ENCODE measurements at places on chromosomes 6 and 20. TPM values are rescaled to one million over a fixed set of nuclear protein-coding genes. Genes with fewer than 3 reads are reported as not detected.

The PAX1 gene
- not detected for total RNA-seq

The SAMD3 gene
- total RNA-seq, result not detected

The PRDM13 gene
- total RNA-seq, result not detected

The KCNQ2 gene
- not detected for total RNA-seq

The IPCEF1 gene
- total RNA-seq, result 0.99 TPM

The MUC22 gene
- not detected for total RNA-seq

GRCh38 chr20:61419010-61419409, 166.9 kb downstream of the CDH4 start:
- DNase-seq, result no peak

- no peak for DNase-seq
Measured at GRCh38 chr6:39343396-39343870, 20.9 kb upstream of the KCNK16 start.

DNA sequence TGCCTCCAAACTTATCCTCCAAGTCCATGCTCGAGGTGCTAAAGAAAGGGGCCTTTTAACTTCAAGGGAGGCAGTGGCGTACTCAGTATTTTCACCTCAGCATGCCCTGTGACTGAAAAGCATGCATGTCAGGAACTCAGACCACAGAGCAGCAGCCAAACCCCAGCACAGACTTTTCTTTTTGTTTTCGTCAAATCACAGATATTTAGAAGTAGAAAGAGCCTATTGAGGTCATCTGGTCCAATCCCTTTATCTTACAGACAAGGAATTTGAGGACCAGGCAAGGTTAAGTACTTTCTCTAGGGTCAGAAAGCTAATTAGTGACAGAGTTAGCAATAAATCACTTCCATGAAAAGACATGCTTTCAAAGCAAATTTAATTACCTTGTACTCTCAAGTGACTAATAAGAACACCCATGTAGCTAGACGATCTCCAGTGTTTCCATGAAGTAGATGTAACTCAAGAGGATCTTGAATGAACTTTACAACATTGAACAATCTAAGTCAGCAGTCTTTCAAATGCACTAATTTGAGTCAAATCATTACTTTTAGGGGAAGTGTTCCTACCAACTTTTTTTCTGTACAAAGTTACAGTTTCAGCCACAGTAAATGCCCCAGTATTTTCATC, 35.9 kb downstream of the MOXD1 start:
- DNase-seq, result no peak

DNA sequence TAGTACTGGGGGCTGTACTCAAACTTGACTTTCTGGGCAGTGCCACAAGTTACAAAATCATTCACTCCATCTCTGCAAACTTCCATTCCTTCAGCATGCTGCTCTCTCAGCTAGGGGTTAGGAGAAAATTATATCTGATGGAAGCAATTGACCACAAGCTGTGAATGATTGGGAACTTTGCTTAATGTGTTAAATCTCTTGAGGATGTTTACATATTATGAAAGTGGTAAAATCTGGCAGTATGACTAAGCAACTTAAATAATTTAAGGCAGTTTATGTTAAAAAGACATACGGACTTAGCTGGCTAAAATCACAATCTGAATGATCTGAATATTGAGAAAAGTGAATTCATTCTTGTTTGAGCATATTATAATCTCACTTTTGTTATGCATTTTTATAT, 415.0 kb downstream of the PHF3 start:
- DNase-seq, result no peak

- DNase-seq, result peak; percentile 26
Measured at GRCh38 chr6:30725713-30726505, 5.8 kb downstream of the TUBB start.

DNA sequence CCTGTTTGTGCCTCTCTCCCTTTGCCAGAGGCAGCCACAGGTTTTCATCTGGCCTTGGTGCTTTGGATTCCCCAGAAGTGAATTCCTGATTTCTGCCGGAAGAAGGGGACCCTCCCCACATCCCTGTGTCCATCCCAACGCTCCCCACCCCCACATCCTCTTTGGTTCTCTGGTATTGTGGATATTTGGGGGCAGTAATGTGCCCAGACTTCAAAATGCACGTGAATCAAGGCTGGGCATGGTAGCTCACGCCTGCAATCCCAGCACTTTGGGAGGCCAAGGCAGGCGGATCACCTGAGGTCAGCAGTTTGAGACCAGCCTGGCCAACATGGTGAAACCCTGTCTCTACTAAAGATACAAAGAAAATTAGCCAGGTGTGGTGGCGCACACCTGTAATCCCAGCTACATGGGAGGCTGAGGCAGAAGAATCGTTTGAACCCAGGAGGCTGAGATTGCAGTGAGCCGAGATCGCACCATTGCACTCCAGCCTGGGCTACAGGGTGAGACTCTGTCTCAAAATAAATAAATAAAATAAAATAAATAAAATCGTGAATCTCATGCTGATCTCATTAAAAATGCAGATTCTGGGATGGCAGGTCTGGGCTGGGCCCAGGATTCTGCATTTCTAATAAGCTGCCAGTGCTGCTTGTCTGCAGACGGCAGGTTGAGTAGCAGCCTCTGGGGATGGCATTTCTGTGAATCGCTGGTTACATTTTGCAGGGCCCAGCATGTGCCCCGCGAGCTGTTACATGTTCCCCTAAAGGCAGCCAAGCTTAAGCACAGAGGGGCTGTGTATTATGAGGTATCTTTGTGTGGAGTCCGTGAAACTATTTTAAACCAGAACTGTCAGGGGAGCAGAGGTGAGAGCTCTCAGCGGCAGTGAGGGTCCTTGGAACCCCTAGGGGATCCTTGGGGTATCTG, 49.0 kb downstream of the SYNJ2 start:
- no peak for DNase-seq

DNA sequence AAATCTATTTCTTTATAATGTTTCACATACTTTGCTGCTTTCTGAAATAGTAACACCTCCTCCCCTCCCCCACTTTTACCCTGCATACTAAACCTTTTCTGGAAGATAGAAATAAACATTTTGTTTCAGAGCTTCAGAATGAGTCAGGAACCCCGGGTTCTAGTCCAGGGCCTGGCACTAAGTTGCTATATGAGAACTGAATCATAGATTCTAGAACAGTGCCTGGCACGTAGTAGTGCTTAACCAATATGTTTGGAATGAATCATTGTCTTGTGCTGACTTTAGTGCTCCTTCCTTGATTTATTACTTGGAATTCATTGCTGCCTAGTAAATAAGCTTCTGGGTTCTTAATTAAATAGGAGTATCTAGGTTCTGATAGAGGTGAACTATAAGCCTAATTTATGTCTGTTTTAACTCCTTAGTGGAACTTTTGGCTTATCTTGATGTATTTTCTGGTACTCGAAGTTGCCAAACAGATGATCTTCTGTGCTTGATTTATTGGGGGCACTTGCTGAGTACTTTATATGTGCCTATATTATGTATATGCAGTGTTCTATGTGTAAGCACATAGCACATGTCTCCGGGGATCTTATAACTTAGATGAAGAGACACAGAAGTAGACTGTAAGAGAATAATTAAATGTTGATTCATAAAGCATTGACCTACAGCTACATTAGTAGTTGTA, 18.6 kb downstream of the TAB2 start:
- DNase-seq, result peak; percentile 67

GRCh38 chr6:53647462-53648094, 18.0 kb downstream of the KLHL31 start:
- no peak for DNase-seq

DNA sequence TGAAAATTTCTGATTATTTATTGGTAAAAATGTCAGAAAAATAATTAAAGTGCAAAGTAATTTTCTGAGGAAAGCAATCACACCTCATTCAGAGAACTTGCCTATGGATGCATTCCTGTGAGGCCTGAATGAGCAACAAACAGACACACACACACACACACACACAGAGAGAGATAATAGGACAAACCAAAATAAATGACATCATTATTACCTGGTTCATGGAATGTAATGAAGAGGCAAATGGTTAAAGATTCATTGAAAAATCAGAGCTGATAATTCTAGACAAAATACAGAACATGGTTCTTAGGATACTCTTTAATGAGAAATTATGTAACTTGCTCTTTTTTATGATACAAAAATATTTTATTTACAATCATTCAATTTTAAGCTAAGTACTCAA, 490.6 kb upstream of the POU3F2 start:
- no peak for DNase-seq

- no peak for DNase-seq
Measured at GRCh38 chr6:47435254-47435612, 42.4 kb upstream of the CD2AP start.

DNA sequence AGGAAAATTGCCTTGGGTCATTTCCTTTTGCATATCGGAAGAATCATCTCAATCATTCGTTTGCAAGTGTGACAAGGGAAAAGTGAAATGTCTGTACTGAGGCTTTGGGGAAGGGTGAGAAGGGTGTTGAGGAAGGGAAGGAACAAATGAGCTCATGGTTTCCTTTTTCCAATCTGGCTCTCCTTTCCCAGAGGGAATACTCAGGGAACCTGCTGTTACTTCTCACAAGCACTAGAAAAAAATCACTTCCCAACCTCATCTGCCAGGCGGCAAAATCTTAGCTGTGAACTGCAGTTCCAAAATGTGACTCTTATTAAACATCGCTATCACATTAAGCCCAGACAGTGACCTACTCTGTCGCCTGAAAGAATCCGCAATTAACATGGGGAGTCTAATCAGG, 258.1 kb downstream of the ZNF217 start:
- no peak for DNase-seq

DNA sequence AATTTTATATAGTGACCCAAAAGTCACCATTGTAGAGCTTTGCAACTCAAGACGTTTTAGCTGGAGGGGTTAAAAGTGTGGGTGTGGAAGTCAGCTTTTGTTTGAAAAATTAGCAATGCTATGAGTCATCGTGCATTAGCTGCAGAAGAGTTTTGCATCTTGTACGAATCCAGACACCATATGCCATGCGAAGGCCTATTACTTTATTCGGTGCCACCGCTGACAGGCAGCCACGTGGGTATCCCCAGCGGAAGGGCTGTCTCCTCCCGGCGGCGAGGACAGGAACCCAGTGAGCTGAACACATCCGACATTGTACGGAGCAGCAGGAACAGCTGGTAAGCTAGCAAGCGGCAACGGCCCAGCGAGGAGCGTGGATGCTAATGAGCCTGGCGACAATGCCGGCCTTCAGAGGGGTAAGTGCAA, 84.4 kb downstream of the INSM1 start:
- DNase-seq, result peak; percentile 83

DNA sequence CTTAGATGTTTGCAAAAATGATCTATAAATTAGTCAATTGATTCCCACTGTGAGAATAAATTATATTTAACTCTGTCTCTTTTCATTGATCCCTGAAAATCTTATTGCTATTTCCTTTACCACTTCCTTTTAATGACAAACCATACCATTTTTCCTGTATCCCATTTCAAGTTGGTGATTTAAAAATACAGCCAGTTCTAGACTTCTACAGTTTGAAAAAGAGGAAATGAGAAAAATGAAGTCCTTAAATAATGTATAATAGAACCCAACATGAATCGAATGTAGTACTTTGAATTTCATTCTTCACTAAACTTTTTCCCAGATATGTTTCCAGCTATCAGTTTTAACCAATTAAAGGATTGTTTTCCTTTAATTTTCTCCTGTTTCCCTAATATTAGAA, 29.5 kb upstream of the SDHAF4 start:
- DNase-seq, result no peak

DNA sequence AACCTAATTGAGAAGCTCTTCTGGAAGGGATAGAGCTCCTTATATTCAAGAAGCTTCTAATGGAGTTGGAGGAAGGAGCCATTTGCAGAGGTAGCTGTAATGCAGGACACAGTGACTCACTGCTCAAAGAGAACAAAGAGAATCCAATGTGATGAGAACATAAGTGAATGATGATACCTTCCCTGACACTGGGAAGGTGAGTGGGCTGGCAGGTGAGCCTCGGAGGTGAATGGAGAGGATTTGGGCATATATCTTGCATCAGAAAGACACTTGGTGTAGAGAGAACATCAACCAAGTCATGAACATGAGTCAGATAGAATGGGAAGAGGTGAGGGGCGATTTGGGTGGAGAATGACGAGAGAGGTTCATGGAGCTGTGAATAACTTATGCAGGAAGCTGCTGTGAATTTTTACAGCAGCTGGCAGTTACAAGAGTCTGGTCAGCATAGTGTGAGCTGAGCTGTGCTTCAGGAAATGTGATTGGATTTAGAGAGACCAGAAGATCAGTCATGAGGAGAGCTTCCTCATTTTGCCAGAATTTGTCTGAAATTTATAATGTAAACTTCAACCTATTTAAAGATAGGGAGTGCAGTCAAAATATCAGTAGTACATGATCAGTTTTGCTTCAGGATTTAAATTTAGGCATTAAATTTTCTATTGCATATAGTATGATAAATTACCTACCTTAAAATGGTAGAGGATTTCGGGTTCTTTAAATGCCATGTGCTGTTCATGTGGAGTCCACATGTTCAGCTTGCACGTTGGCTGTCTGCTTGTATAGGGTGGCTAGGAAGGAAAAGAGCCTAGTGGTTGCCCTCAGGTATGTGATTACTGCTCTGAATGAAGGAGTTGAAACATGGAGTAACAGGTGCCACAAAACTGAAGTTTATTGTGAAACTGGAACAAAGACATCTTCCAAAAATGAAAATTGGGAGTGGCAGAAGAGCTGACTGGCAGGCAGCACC, 59.2 kb upstream of the KIF25 start:
- no peak for DNase-seq

DNA sequence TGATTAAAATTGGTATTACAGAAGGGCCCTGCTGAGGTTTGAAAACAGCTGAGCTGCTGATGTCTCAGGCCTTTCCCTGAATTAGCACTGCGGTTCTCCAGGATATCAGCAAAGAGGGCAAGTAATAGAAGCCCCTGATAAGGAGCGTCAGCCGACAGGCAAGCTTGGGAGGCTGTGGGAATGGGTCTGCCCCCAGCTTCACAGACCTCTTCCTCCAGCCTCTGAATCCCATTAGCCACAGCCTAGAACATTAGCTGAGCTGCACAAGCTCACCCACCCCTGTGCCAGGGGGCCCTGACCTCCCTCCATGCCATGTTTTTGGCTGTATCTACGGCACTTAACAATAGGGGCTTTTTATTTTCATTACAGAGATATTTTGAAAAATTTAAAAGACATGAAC, 59.9 kb downstream of the VAPB start:
- no peak for DNase-seq

GRCh38 chr6:145483191-145483996, 251.9 kb downstream of the EPM2A start:
- DNase-seq, result peak; percentile 48
